Type B pancreatic cell (in vitro differentiated cells): ENCODE measurements at places on chromosomes 2 and 18. TPM values are rescaled to one million over a fixed set of nuclear protein-coding genes. Genes with fewer than 3 reads are reported as not detected.

GALR1 gene
- total RNA-seq, result 0.07 and 0.14 TPM in 2 replicates

BCL11A gene
- 47.9 and 53.1 TPM in 2 replicates for total RNA-seq

MOGAT1 gene
- 0.45 TPM in 1 of 2 replicates, not detected in the other for total RNA-seq

ANKRD62 gene
- total RNA-seq, result not detected in 2 replicates

SFXN5 gene
- 15.0 and 27.3 TPM in 2 replicates for total RNA-seq

TFCP2L1 gene
- total RNA-seq, result 3.0 and 4.6 TPM in 2 replicates

ANKRD30B gene
- not detected in 2 replicates for total RNA-seq

ZAP70 gene
- 1.2 and 2.5 TPM in 2 replicates for total RNA-seq

GAD1 gene
- 1.7 and 2.2 TPM in 2 replicates for total RNA-seq

GKN1 gene
- total RNA-seq, result 0.36 and 1.7 TPM in 2 replicates

GRCh38 chr18:59906203-59906602, 6.4 kb downstream of the PMAIP1 start:
- DNase-seq, result no peak

- DNase-seq, result no peak
Measured at GRCh38 chr2:227406177-227407031, 18.7 kb upstream of the SCYGR1 start.

DNA sequence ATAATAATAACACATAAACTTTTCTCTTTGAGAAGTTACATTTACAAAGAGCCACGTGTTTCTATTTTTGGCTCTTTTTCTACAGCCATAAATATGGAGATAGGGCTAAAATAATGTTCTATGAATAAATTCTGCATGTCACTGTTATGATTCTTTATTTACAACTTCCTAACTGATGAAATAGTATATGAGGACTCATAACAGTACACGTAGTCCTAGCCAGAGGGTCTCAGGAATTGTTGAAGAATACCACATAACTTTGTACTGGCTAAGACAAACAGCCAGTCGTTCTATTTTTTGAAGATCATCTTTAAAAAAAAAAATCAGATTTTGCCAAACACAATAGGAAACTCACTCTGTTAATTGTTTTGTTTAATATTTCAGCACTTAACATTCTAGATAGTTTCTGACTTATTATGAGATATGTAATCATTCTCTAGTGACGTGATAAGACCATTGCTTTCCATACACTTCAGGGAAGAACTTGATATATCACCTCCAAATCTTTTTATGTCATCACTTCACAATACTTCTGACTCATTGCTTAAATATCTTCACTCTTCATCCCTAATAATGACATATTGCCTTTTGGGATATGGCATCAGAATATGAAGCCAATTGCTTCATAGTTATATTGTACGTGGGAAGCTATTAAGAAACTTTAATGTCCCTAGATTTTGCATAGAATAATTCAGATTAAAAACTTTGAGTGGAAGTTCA, 256.1 kb downstream of the XIRP2 start:
- DNase-seq, result no peak

GRCh38 chr2:128195435-128195984, 104.5 kb downstream of the UGGT1 start:
- DNase-seq, result no peak

- no peak for DNase-seq
Measured at GRCh38 chr2:138949517-138949916, 169.3 kb upstream of the NXPH2 start.

DNA sequence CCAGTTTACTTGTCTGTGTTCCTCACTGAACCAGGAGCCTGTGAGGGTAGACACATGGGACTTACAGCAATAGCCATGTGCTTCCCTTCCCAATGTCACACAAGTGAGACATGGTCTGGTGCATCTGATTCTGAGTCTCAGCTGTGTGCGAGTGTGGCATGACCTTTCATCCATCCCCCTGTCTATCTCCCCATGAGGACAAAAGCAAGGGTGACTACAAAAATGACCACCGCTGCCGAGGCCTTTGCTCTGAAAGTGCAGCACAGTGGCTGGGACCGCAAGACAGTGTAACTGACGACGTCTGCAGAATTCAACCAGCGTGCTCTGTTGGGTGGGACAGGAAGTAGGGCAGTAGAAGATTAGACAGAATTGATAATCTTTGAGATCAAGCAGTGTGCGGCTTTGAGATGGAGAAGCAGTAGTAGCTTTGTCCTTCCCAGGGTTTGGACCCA, 50.5 kb downstream of the RAB31 start:
- no peak for DNase-seq

GRCh38 chr2:217610401-217610814, 392.4 kb downstream of the TNS1 start:
- DNase-seq, result no peak

DNA sequence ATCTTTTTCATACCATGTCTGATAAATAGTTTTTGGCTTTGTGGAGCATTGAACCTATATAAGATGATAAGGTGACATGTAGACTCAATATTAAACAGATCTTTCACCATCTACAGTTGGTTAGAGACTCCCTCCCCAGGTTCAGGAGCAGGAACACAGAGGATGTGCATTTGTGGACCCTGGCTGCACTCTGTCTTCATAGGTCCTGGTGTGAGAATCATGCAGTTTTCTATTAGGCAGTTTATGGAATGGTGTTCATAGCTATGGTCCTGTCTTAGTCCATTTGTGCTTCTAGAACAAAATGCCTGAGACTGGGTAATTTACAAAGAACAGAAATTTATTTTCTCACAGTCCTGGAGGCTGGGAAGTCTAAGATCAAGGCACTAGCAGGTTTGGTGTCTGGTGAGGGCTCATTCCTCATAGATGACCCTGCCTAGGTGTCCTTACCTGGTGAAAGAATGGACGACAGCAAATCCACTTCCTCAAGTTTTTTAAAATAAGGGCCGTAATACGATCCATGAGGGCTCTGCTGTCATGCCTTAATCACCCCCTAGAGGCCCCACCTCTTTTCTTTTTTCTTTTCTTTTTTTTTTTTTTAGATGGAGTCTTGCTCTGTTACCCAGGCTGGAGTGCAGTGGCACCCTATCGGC, 35.3 kb upstream of the FAM98A start:
- no peak for DNase-seq

DNA sequence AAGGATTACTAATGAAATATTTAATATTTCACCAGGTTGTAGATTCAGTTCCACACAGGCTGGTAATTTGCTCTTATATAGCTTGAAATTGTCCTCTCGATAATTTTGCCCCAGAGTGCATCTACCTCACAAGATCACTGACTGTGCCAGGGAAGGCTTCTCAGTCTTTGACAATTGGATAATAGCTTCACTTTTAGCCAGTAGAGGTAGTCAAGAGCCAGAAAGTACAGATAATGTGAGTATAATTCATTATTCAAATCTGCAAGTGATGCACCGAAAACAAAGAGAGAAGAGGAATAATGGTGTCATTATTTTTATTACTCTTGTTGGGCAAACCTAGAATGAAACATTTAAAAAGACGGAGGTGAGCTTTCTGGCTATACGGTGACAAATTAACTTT, 292.8 kb downstream of the EN1 start:
- DNase-seq, result no peak
